Activated naive CD8-positive, alpha-beta T cell treated with anti-CD3 and anti-CD28 coated beads, Interleukin-2, amount 10 ng/mL, durations not matched to agents 7 days and 5 days (primary cell): ENCODE measurements at places on chromosomes 5 and 9. TPM values are rescaled to one million over a fixed set of nuclear protein-coding genes. Genes with fewer than 3 reads are reported as not detected.

ACER2 gene
- total RNA-seq, result 3.9 TPM

PCDHB14 gene
- total RNA-seq, result not detected

SPINK13 gene
- not detected for total RNA-seq

GRCh38 chr9:130347036-130347435 is 81.5 kb downstream of the HMCN2 start:
- DNase-seq, result no peak

RETREG1 gene
- total RNA-seq, result 59.8 TPM

GRCh38 chr5:355958-356357 is 34.4 kb downstream of the AHRR start:
- no peak for DNase-seq

LRRC70 gene
- 0.71 TPM for total RNA-seq

IL5 gene
- not detected for total RNA-seq

DNA sequence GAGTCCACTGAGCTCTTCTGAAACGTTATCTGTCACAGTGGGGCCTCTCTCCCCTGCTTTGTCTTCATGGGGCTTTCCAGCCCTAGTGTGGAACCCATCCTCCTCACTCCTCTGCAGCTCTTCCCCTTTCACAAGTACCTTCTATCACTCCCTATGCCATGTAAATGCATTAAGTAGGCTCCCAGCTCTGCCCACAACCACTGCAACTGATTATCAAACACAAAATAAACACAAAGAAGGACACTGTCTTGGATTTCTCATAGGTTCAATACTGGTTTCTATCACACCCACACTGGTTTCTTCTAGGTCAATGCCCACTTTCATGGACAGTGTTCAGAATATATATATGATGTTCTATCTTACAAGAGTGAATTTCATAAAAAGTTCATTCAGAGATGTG is 139.4 kb downstream of the GNAQ start:
- no peak for DNase-seq

DNA sequence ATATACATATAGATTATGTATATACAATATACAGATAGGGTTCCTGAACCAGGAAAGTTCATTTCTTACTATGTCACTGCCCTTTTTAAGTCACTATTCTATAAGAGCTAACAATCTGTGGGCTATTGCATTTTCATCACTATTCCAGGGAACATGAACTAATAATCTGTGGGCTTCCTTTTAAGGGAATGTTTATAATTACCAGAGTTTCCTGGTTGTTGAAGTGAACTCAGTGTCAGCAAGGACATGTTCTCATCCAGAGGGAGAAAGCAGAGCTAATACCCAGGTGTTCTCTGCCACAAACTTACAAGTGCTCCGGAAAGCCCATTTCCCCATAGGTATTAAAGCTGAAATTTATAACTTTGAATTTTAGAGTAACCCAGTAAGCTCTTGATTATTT is 69.6 kb downstream of the CWC27 start:
- DNase-seq, result no peak

DNA sequence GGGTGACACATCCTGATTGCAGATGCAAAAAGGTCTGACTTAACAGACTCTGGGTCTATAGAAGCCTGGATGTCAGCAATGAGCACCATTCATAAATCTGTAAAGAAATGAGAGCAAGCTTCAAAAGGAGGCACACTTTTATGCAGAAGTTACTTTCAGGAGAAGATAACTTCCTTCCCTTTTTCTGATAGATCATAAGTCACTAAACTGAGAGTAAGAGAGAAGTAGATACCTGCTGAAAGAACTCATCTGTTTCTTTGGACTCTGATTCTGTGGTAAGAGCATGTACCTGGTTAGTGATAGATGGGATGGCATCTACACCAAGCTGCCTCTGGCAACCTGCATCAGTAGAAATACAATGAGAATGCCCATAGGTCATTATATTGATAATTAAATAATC is 525.6 kb downstream of the CETN3 start:
- DNase-seq, result no peak

DNA sequence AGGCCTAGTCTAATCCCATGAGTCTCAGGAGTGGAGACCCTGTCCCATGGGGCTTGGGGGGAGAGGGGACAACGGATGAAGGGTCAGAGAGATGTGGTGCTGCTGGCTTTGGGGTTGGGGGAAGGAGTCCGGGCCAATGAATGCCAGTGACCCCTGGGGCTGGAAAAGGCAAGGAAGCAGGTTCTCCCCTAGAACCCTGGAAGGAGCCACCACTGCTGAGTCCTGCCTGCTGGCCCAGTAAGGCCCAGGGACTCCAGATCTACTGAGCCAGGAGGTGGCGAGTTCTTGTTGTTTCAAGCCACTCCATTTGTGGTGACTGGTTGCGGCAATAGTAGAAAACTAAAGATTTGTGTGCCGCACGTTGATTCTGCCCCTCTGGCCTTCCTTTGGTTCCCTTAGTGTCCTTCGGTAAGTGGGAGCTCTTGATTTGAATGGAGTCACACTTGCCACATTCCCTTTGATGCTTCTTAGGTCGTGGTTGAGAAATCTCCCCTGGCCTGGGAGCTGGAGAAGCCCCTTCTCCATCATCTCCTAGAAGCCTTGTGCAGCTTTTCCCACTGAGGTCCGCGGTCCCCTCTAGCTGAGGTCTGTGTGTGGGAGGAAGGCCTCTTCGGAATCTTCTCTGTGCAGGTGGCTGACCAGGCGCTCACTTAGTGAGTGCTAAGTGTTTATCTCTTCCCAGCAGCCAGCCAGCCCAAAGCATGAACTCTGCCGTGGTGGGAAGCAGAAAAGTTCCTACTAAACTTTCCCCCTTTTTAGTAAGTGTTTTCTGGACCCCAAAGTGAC is 9.0 kb downstream of the FCN1 start:
- DNase-seq, result no peak

MEGF10 gene
- not detected for total RNA-seq
